ENCODE measurements at places on chromosomes 1 and 21.

DNA sequence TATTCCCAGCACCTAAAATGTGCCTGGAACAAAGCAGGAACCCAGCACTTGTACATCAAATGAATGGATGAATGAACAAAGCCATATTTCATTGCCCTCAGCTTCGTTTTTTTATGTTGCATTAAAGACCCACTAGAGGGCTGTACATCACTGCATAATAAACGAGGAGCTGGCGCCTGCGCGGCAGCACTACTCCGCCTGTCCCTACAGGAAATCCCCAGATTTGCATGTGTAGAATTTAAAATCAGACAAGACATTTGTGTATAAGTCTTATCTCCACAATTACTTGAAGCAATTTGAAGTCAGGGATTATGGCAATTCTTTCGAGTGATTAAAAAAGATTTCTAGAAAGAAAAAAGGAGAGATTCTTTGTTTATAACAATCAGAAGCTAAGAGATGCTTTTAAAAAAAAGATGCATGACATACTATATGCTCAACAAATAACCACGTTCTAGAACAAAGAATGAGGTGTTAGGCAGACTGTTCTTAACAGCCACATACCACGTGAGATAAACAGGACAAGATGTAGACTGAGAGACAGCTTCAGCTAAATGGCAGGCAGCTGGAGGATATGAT lies 5.4 kb upstream of the NEK2 start:
- peak; percentile 25 for DNase-seq

DNA sequence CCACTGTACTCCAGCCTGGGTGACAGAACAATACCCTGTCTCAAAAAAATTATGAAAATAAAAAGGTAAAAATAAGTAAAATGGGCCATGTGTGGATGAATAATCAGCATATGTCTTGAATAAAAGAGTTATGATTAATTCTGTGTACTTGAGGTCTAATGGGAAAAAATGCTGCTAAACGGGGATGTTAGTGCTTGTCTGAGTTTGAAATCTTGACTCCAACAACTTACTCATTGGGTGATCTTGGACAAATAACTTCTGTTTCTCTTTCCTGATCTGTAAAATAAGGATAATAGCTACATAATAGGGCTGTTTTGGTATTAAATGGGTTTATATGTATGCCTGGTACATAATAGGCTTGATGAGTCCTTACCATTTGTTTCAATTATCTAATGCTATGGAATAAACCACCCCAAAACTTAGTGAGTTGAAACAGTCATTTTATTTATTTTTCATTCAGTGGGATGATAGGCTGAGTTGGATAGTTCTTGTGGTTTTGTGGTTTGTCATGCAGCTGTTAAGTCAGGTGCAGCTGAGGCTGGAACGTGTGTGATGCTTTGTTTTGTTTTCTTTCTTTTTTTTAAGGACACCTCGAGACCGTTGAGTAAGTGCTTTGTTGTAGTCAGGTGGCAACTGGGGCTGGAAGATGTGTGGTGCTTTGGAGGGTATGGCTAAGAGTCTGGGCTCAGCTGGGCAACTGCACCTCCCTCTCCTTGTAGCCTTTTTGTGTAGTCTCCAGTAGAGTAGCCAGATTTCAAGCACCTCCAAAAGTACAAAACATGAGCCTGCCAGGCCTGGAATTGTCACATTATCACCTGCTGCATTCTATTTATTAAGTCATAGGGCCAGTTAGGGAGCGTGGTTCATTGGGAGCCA lies 4.9 kb downstream of the MDM4 start:
- DNase-seq: no peak

DNA sequence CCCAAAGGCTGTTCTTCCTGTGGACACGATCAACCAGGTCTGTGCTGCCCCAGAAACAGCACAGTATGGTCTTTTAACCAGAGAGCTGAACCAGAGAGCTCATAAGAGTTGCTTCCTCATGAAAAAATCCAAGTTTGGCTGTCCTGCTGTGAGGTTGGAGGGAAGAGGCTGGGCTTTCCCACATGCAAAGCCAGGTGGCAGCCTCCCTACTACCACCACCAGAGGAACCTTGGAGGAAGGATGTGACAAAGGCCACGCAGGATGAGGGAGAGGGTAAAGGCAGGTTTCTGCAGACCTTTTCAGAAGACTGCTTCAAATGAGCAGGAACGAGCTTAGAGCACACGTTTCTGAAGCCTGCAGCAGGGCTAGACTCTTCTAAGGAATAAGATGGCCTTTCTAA lies 27.1 kb downstream of the FAM78B start:
- no peak for DNase-seq

DNA sequence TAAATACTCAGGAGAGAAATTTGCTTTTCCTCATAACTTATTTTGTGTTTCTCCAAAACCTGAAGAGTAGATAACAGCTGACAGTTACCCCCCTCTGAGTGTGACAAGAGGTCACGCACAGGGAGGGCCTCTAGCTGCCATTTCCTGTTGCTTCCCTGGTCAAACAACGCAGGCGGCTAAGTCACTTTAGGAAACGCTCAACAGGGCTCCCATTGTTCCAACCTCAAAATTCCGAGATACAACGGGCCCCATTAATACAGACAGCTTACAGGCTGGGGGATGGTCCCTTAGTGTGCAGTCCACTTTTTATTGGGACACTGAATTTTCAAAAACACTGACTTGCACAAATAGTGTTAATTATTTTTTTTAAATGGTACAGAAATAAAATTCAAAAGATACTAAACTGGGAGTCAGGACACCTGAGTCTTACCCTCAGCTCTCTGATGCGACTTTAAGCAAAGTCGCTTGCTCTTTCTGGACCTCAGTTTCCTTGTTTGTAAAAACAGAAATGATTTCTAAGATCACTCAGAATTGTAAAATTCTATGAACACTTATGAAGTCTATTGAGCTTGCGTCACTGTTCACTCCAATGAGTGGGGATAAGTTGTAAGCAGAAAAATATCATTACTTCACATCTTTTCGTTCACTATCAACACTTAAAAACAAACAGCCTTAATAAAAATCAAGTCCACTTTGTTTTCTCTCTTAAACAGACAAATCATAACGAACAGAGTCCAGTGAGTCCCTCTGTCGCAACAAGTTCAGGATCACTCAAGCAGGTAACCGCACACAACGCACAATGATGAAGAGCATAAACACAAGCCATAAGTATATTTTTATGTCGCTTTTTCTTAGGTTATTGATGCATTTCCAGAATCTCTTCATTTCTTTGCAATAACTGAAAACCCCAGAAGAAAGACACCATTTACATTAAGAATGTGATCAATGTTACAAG lies 13.5 kb downstream of the LZIC start:
- DNase-seq: no peak

DNA sequence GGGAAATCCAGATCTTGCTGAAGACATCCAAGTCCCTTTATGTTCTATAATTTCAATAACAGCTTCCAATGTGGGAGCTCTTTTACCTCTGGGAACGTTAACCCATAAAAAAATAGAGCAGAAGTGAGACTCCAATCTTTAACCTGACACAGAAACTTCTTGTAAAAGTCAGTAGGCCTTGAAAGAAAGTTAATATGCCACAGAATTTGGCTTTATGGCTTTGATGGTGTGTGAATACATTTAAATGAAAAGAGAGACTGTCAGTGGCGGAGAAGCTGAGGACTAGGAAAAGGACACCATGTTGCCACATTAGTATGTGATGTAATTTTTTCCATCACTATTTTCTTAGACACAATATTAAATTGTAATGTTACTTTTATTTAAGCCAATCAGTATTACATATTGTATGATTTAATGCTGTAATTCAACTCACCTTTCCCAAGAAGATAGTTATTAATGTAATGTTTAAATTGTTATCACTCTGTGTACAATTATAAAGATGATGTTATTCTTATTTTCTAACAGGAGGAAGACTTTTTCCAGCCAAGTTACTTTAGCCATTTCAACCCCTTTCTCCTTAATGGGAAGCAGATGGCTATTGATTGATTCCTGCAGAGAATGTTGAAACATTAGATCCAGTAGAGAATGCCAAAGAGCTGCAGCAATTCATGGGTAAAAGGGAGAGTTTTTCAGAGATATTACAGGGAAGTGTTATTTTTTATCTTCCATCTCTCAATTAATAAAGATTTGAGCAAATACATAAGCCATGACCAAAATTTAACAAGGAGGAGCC lies 17.5 kb upstream of the CLDN8 start:
- no peak for DNase-seq

- DNase-seq: no peak
Observed at GRCh38 chr1:9183898-9184297, 50.7 kb upstream of the H6PD start.

GRCh38 chr1:23554481-23555269 lies 4.6 kb downstream of the ID3 start:
- peak; percentile 93 for DNase-seq

GRCh38 chr1:232980355-232980978 lies 30.1 kb downstream of the NTPCR start:
- no peak for DNase-seq

- no peak for DNase-seq
Observed at GRCh38 chr1:205348554-205349487, 7.9 kb downstream of the KLHDC8A start.

DNA sequence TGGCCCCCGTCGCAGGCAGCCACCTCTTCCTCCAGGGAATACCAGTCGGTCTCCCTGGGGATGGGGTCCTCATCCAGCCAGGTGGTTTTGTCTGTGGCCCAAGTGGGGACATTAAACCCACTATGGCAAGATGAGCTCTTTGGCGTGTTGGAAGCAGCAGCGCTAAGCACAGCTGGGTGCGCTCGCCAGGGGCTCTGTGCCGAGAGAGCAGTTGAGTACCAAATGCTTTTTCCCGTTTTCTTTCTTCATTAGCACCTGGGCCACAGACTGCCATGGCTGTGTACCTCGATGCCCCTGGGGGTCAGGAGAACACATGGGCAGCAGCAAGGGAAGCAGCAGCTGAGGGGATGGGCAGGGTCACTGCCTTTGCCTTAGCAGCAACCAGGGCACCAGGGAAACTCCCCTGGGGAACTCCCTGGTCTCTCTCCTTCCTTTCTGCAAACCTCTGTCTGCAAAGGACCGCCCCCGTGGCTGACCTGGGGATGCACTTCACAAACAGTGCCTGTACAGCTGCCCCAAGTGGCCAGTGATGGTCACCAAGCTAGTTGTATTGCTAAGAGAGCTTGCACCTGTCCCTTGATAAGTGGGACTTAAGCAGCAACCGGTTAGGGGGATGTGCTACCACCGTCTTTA lies 31.1 kb downstream of the EDARADD start:
- DNase-seq: no peak

- DNase-seq: no peak
Observed at GRCh38 chr1:29424266-29424665, 187.9 kb downstream of the PTPRU start.

- no peak for DNase-seq
Observed at GRCh38 chr1:228496494-228496893, 9.3 kb downstream of the RNF187 start.

- no peak for DNase-seq
Observed at GRCh38 chr1:21229246-21230000, 52.7 kb upstream of the EIF4G3 start.

DNA sequence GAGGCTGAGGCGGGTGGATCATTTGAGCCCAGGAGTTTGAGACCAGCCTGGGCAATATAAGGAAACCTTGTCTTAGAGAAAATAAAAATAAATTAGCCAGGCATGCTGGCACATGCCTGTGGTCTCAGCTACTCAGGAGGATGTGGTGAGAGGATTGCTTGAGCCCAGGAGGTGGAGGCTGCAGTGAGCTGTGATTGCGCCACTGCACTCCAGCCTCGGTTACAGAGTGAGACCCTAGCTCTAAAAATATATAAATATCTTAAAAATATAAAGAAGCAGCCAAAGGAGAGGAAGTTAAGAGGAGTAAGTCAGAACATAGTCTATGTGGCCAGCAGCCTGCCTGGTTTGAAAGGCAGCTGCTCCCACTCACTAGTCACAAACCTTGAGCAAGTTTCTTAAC lies 4.5 kb upstream of the IL10RB start:
- DNase-seq: no peak

GRCh38 chr1:56137090-56137489 lies 442.3 kb downstream of the PLPP3 start:
- no peak for DNase-seq

DNA sequence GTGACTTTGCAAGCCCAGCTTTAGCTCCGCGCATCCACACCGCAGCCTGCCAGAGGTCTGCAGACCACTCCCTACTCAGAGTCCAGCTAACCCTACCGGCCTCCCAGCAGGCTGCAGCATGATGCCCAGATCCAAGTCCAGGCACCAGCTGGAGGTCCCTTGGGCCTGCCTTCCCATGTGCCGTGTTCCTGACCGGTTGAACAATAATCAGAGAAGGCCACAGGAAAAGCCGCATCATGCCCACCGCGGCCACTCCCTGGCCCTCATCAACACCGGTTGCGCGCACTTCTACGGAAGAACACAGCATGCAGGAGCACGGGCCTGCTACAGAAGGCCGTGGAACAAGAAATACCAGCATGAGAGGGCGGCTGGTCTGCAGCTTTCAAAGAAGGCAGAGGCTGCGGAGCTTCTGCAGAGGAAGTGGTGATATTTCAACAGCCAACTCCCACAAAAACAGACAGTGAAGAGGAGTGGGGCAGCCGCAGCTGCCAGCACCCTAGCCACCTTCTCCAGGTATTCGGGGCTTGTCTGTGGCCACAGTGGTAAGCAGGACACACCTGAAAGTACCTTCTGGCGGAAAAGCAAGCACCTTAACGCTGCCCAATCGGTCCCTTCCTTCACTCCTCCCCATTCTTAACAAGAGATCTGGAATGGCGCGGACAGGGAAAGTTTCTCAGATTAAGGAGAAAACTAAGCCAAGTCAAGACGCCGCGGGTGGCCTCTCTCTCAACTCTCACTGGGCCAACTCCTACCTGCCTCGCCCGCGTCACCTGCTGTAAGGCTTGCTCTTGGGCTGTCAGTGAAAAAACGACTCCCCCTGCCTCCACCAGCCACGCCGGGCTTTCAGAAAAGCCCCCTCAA lies 1.5 kb downstream of the PGBD5 start:
- peak; percentile 44 for DNase-seq

Data from right kidney (tissue), 9 donors.